M059J (cell line): ENCODE measurements at places on chromosomes 2 and 18. TPM values are rescaled to one million over a fixed set of nuclear protein-coding genes. Genes with fewer than 3 reads are reported as not detected.
A peak's percentile ranks its signal among the peaks of the same experiment; 100 is the strongest.

The UGT1A10 gene
- not detected in 2 replicates for total RNA-seq

- DNase-seq = peak; percentile 31
These were observed 325.5 kb downstream of the IRS1 start for GRCh38 chr2:226474131-226474530.

DNA sequence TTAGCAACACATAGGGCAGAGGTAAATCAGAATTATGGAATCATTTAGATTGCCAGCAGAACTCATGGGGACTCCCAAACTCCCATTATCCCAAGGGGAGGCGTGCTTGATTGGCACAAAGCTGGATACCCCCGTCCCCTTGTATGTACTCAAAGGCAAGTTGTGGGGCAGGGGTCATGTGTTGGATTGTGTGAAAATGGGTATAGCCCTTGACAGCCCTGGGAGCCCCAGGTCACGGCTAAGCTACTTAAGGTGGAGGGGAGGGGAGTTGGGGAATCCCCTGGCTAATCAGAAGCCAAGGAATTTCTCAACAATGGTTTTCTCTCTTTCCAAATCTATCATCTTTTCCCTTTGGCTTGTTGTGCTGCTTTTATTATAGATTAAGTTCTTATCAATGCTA, 32.7 kb downstream of the CLIP4 start:
- DNase-seq = no peak

- no peak for DNase-seq
These were observed 377.3 kb downstream of the LNPK start for GRCh38 chr2:175624785-175625184.

- DNase-seq = no peak
These were observed 27.9 kb downstream of the ME2 start for GRCh38 chr18:50906843-50907242.

GRCh38 chr18:45510656-45511055, 104.6 kb upstream of the SLC14A2 start:
- DNase-seq = no peak

GRCh38 chr2:19769513-19769912, 132.3 kb downstream of the TTC32 start:
- DNase-seq = no peak

DNA sequence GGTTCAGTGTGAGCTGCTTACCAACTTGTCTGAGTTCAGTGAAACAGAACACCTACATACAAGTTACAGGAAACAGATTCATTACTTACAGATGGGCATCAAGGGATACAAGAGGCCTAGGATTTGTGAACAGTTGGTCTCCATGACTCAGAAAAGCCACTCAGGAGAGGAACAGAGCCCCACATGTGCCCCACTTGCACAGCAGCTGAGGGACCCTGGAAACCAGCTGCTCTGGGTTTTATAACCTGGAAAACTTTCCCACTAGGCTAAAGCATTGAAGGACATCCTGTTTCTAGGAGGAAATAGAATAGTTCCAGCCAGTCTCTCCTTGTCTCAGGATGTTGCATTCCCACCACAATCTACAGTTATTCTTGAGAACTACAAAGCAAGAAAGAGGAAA, 530.0 kb downstream of the ZNF804A start:
- DNase-seq = no peak

DNA sequence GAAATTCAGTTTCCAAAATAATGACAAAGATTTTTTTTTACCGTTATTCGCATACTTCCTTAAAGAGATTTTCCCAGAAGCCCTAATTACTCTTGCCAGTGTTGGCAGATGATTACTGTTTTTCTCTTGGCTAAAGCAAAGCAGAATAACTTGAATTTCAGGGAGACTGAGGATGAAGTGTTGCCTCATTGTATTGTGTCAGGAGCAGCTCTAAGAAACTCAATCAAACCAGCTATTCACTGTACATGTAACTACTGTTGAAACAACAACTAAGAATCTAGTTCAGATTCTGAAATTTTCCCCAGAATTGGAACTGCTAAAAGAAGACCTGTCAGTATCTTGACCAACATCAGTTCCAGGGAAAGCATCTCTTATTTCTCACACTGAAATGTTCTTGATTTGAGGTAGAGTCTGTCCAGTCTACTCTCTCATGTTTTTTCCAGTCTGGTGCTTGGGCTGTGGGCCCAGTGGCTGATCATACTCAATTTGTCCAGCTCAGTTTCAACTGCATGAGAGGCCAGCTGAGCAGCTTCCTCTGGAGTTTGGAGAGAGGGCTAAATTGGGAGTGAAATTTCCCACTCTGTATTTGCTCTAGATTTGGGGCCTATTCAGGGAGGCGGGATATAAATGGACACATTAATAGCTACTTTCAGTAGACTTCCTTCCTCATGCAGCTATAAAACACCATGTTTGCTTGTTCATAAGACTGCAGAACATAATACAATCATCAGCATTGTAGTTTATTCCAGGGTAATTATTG, 78.5 kb downstream of the PPP1R1C start:
- DNase-seq = no peak

GRCh38 chr18:44599412-44599811, 81.3 kb upstream of the SETBP1 start:
- DNase-seq = peak; percentile 67
